ENCODE measurements at places on chromosomes 3 and 15. TPM values are rescaled to one million over a fixed set of nuclear protein-coding genes. Genes with fewer than 3 reads are reported as not detected.

DNA sequence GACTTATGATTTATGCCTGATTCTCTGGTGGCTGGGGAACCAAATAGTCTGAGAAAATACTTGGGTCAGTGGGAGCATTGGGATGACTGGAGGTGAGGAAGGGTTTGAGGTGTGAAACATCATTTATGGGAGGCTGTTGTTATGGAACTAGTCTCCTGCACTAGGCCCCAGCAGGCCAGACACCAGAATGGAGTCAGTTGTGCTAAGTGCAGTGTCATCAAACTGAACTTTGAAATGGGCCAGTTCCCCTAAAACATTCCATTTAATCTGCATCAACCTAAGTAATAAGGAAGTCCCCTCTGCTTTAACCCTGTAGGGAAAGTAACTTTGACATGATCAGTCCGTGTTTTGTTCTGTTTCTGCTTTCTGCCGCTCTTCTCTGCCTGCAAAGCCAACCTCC lies 44.9 kb upstream of the KLHL25 start:
- H3K36me3 ChIP-seq: no peaks in the 10 kb centered on the region
- no peak overlapping the region for H3K4me3 ChIP-seq
- peak; percentile 4 for DNase-seq

DNA sequence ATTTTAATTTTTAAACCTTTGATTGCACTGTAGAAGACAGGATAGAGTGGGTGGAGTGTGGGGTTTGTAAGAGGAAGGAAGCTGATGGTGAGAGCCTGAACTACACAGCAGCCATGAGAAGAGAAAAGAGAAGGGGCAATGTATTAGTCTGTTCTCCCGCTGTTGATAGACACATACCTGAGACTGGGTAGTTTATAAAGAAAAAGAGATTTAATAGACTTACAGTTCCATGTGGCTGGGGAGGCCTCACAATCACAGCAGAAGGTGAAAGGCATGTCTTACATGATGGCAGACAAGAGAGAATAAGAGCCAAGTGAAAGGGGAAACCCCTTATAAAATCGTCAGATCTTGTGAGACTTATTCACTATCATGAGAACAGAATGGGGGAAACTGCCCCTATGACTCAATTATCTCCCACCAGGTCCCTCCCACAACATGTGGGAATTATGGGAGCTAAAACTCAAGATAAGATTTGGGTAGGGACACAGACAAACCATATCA lies 37.3 kb downstream of the STARD5 start:
- H3K36me3 ChIP-seq: no peaks in the 10 kb centered on the region
- no peak overlapping the region for H3K27ac ChIP-seq
- no peak overlapping the region for H3K4me3 ChIP-seq
- DNase-seq: no peak

- no peak overlapping the region for H3K4me3 ChIP-seq
- H3K4me1 ChIP-seq: no peaks in the 10 kb centered on the region
- H3K36me3 ChIP-seq: no peaks in the 10 kb centered on the region
- no peak overlapping the region for H3K27ac ChIP-seq
- no peak for DNase-seq
- no peaks in the 10 kb centered on the region for H3K27me3 ChIP-seq
Measured at GRCh38 chr3:132756108-132756650, 34.0 kb upstream of the NPHP3 start.

- H3K27me3 ChIP-seq: no peaks in the 10 kb centered on the region
- no peak for DNase-seq
Measured at GRCh38 chr3:396293-396692, 199.7 kb downstream of the CHL1 start.

DNA sequence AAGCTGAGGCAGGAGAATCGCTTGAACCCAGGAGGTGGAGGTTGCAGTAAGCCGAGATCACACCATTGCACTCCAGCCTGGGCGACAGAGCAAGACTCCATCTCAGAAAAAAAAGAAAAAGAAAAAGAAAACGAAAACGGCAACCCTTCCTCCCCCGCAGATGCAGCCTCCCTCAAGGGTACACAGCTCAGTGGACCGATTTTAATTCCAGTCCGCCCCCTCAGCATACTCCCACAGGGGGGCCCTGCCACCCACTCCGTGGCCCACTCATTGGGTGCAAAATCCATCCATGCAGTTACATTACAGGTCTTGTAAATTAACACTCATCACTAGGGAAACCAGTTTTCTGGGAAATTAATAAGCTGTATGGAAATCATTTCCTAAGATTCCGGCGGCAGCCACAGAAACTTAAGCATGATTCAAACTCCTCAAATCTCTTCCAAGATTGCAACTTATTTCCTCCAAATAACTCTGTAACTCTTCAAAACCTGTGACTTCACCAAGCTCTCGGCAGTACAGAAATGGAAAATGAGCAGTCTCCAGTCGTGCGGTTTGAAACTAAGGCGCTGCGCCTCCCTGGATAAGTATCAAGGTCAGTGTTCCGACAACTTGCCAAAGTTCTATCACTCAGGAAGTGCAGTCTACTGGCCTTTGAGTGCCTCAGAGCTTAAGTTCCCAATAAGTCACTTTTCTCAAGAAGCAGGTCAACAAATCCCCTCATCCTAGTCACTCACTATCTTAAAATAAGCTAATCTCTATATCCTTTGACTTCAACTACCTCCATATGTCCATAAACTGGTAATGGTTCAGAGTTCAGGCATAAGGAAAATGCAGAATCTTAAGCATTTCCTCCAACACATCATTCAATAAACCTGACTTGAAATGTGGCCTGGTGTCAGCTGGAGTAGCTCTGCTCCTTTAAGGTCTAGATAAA lies 24.7 kb upstream of the KLHL6 start:
- peak overlapping the region; percentile 22 for H3K4me3 ChIP-seq
- H3K36me3 ChIP-seq: no peaks in the 10 kb centered on the region
- peaks cover 17% of the 10 kb centered on the region for H3K27me3 ChIP-seq

GRCh38 chr3:166696103-166696502 lies 684.0 kb downstream of the ZBBX start:
- DNase-seq: no peak
- H3K27me3 ChIP-seq: no peaks in the 10 kb centered on the region
- no peaks in the 10 kb centered on the region for H3K4me1 ChIP-seq
- H3K36me3 ChIP-seq: no peaks in the 10 kb centered on the region

XCR1 gene
- not detected for total RNA-seq

FETUB gene
- total RNA-seq: not detected

SPRED1 gene
- 32.6 TPM for total RNA-seq
